ENCODE measurements at places on chromosomes 6 and 20. TPM values are rescaled to one million over a fixed set of nuclear protein-coding genes. Genes with fewer than 3 reads are reported as not detected.

- H3K4me1 ChIP-seq: no peaks in the 10 kb centered on the region
- no peaks in the 10 kb centered on the region for H3K36me3 ChIP-seq
- no peak overlapping the region for H3K27ac ChIP-seq
- DNase-seq: no peak
- no peak overlapping the region for H3K4me3 ChIP-seq
- H3K27me3 ChIP-seq: no peaks in the 10 kb centered on the region
These were observed 560.5 kb downstream of the PKHD1 start for GRCh38 chr6:51526922-51527321.

GRCh38 chr6:25066593-25066992, 130.8 kb upstream of the RIPOR2 start:
- H3K36me3 ChIP-seq: no peaks in the 10 kb centered on the region
- H3K27ac ChIP-seq: no peak overlapping the region
- peaks cover 3% of the 10 kb centered on the region for H3K4me1 ChIP-seq
- H3K4me3 ChIP-seq: no peak overlapping the region
- no peak for DNase-seq
- no peaks in the 10 kb centered on the region for H3K27me3 ChIP-seq

DNA sequence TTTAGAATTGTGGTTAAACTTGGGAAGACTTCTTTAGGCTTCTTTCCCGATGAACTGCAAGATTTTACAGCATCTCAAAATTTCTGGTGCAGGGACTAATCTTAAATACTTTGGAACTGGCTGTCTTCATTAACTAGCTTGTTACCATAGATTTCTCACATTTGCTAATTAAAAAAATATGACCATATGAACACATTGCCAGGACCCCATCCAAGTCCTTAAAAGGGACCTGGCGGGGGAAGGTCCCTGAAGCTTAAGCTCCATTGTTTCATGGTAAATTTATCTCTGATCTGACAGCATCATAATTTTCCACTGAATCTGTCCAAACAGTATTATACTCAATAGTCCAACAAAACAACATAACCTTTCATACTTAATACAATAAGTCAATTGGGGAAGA, 517.8 kb upstream of the FLRT3 start:
- H3K4me3 ChIP-seq: no peak overlapping the region
- no peak for DNase-seq
- H3K4me1 ChIP-seq: no peaks in the 10 kb centered on the region

DNA sequence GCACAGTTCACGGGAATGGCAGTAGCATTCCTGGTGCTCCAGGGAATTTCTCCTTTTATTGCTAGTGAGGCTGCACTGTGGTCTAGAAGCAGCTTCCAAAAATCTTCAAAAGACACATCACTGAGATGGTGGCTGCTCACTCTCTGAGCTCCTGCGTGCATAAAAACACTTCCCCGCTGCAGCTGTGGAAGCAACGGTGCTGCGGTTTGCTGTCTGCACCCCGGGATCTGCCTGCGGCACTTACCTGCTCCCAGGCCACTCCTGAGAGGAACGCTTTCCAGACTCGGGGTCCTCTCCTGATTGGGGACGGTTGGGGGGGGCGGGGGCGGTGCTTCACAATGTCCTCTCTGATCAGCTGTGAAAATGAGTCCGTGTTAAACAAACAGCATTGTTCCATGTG, 77.9 kb downstream of the TMEM242 start:
- H3K36me3 ChIP-seq: no peaks in the 10 kb centered on the region
- peaks cover 2% of the 10 kb centered on the region for H3K27me3 ChIP-seq
- DNase-seq: no peak
- H3K4me1 ChIP-seq: peaks cover 6% of the 10 kb centered on the region

DNA sequence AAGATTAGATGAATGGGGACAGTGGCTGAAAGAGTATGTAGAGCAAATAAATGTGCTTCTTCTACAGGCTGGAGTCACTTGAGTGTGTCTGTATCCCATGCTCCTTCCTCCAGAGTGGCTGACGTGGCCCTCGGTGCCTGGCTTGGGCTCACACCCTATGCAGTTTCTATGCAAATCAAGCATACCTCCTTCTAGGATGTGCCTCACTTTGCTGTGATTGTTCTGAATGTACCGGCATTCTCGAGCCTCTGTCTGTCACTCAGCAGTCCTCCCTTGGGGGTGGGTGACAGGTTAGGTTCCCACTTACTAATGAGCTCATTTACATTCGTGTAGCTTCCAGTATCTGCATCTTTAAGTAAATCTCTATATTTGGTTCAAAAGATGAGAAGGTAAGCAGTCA, 55.1 kb upstream of the HDDC2 start:
- H3K27ac ChIP-seq: no peak overlapping the region
- no peaks in the 10 kb centered on the region for H3K36me3 ChIP-seq
- H3K27me3 ChIP-seq: no peaks in the 10 kb centered on the region
- H3K4me3 ChIP-seq: no peak overlapping the region

- no peak overlapping the region for H3K4me3 ChIP-seq
- H3K4me1 ChIP-seq: peaks cover 4% of the 10 kb centered on the region
- H3K27me3 ChIP-seq: no peaks in the 10 kb centered on the region
- no peaks in the 10 kb centered on the region for H3K36me3 ChIP-seq
These were observed 95.1 kb upstream of the FOXP4 start for GRCh38 chr6:41451039-41451438.

DNA sequence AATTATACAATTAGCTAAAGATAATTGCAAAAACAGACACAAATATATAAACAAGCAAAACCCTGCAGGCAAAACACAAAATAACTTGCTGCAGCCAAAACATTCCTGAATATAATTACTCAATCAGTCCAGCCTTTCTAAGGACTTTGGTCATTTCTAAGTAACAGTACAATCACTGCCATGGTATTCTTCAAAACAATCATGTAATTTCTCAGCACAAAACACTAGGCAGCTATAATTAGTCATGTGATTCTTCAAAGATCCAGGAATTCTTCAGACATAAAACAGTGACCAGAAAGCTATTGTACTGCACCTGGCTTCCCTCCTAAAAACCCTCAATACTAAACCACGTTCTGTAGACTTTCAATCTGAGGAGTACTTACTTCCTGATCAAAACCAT, 881.1 kb downstream of the EPHA7 start:
- H3K27ac ChIP-seq: no peak overlapping the region
- no peak for DNase-seq
- H3K27me3 ChIP-seq: no peaks in the 10 kb centered on the region
- H3K4me1 ChIP-seq: no peaks in the 10 kb centered on the region

CASP8AP2 gene
- total RNA-seq: 24.3 TPM

All from natural killer cell (primary cell).